ENCODE measurements at places on chromosomes 1 and 21.
A peak's percentile ranks its signal among the peaks of the same experiment; 100 is the strongest.

- DNase-seq: no peak
These were observed 213.6 kb downstream of the NFIA start for GRCh38 chr1:61295818-61296537.

- no peak for DNase-seq
These were observed 481.7 kb upstream of the RUNX1 start for GRCh38 chr21:35530766-35531165.

DNA sequence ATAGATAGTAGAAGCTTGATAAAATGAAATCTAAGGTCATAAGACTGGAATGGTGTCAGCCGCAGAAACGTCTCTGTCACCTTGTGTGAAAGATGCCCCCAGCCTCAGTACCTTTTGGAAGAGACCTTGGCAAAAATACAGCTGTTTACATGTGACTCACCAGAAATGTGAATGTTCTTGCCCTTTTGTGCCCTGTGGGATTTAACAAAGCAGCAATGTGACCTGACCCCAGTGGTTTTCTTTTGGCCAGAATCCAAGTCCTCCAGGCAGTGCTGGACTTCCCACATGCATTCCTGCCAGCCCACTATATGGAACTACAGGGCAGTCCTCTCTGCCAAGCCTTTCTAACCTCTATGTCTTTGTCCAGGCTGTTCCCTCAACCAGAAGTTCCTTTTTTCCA, 27.2 kb upstream of the LRRC8C start:
- DNase-seq: no peak

- DNase-seq: no peak
These were observed 2.5 kb upstream of the SAMD11 start for GRCh38 chr1:921011-921837.

- DNase-seq: no peak
These were observed 42.8 kb downstream of the SAMD13 start for GRCh38 chr1:84344286-84344685.

GRCh38 chr1:60998786-60999185, 83.6 kb upstream of the NFIA start:
- DNase-seq: no peak

- DNase-seq: no peak
These were observed 9.5 kb upstream of the PLEKHM2 start for GRCh38 chr1:15674386-15675159.

GRCh38 chr1:3539707-3540425, 71.4 kb downstream of the MEGF6 start:
- no peak for DNase-seq

DNA sequence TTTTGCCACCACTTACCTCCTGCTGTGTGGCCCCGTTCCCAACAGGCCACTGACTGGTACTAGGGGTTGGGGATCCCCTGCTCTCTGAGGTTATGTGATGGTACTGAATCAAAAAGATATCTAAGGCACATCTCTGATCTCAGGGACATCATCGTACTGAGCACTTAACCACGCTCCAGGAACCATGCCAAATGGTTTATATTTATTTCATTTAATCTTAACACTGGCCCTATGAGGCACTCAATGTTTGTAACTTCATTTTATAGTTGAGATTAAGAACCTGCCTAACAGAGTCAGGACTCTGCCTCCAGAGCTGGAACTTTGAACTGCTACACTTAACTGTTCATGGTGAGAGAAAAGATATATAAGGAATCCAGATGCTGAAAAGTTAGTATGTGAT, 98.0 kb upstream of the HP1BP3 start:
- no peak for DNase-seq

DNA sequence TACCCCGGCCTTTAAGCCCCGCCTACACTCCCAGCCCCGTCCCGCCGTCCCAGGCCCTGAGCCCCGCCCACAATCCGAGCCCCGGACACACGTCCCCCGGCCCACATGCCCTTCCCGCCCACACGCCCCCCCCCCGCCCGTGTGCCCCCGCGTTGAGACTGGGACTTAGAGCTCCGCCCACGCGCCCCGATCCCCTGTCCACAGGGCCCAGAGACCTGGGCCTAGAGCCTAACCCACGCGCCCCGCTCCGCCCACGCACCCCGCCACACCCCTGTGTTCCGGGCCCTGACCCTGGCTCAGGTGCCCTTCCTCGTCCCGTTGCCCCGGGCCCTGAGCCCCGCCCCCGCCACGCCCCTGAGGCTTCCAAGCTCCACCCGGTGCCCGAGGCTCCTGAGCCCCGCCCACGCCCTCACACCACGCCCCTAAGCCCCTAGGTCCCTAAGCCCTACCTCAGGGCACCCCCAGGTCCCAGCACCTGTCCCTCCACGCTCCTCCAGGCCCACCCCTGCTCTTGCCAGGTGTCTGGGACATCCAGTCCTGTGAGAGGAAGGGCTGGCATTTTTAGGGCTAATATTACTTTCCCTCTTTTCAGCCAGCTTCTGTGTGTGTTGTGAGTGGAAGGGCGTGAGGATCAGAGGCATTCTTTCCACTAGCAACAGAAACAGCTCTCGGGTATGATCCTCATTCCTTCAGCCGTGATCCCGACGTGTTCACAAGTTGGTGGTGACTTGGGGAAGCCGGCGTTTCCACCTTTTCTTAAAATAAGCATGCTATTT, 552 bp upstream of the GPR157 start:
- DNase-seq: no peak

- DNase-seq: no peak
These were observed 127.9 kb downstream of the ZNF326 start for GRCh38 chr1:90122654-90123340.

DNA sequence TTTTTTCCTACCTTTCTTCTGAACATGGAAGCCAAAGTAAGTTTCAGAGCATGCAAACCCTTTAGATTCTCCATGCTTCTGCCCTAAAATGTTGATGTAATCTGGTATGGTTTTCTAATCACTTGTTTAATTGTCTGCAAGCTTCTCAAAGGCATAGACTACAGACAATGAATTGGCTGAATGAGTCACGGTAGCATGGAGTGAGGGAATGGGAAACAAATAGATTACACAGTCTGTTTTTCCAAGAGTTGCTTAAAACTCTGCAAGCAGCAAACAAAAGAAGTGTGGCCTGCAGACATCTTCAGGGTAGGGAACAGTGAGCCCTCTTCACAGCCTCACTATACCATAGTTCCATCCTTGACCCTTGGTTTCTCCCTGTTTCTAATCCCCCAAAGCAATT, 326.0 kb downstream of the BARHL2 start:
- no peak for DNase-seq

- no peak for DNase-seq
These were observed 37.9 kb downstream of the PIK3R3 start for GRCh38 chr1:46094471-46095005.

GRCh38 chr1:47865881-47866535, 131.2 kb downstream of the TRABD2B start:
- no peak for DNase-seq

DNA sequence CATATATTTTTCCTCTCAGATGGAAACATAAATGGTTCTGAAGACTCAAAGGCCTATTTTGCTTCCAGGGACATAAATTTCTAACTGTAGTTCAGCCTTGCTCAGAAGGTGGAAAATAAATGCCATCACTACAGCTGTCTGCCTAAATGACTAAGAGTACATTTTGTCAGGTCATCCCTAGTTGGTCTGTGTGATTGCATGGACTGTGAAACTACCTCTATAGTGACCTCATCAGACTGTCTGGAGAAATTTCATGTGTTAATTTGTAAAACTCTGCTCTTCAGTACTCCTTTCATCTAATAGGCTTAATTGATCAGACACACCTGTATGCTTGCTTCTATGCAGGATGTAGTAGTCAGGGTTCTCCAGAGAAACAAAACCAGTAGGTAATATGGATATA, 886.9 kb downstream of the AMY1C start:
- DNase-seq: no peak

GRCh38 chr21:45234965-45235364, 52.7 kb downstream of the POFUT2 start:
- no peak for DNase-seq

- no peak for DNase-seq
These were observed 41.7 kb downstream of the DIP2A start for GRCh38 chr21:46500224-46500861.

GRCh38 chr21:39650801-39651200, 38.1 kb downstream of the B3GALT5 start:
- DNase-seq: no peak

- no peak for DNase-seq
These were observed 9.5 kb downstream of the FCER1A start for GRCh38 chr1:159311679-159312078.

- no peak for DNase-seq
These were observed 13.8 kb upstream of the KCNQ4 start for GRCh38 chr1:40769815-40770214.

GRCh38 chr21:25750085-25750484, 15.3 kb downstream of the GABPA start:
- no peak for DNase-seq

- DNase-seq: peak; percentile 55
These were observed 15.1 kb downstream of the KHDRBS1 start for GRCh38 chr1:32028746-32029145.

DNA sequence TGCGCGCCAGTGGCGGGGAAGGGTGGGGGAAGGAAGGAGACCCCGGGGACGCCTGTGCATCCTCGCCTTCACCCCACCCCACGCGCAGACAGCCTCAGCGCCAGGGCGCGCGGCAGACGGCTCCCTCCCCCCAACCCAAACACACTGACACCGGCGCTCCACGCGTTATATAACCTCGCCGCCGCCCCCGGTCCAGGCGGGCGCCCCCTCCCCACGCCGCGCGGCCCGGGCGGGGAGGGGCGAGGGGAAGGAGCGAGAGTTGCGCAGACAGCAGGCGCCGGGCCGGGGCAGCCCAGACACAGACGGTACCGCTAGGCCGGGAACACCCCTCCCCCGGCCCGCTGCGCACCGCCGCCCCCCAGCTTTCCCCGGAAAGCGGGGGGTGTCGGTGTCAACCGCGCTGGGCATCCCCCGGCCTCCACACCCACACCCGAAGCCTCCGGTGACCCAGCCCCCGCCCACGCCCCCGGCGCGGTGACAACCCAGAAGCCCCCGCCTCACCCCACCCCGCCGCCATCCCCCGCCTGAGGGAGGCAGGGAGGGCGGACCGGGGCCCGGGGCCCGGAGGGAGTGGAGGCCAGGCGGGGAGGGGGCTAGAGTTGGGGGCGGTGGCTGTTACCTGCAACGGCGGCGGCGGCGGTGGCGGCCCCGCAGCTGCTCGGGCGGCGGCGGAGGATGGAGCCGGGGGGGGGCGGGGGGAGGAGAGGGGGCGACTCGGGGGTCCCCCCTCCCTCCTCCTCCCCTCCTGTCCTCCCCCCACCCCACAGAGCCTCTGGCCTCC, 432 bp downstream of the AKT3 start:
- DNase-seq: no peak

DNA sequence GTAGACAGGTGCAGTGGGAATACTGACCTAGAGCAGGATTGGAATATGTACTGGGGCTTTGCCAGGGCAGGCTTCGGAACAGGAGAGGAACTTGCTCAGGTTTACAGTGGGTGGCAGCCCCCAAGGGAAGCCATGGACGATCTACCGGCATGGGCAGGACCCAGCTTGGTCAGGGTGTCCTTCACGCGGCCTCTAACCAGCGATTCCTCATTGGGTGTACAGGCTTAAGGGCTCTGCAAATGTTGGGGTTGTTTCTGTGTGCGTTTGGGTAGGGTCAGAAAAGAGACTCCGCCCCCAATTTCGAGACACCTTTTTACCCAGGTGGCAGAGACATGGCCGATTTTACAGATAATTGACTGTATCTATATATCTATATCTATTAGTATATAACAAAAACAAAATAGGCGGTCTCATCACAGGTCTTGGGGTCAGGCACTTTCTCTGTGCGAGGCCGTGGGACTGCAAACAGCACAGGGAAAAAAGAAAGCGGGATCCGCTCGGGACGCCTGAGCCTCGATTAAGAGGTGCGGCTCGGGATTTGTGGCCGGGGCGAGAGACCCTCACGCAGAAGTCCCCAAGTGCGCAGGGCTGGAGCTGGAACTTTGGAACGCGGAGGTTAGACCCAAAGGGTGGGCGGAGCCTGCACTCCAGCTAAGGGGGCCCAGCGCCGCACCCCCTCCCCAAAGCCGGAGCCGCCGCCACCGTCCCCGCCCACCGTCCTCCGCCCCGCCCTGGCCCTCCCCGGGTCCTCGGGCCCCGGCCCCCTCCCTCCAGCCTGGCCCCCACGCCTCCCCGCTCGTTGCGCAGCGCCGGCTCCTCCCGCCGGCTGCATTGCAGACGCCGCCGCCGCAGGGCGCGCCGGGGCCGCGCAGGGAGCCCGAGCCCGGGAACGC, 67.5 kb upstream of the VAMP3 start:
- DNase-seq: no peak

DNA sequence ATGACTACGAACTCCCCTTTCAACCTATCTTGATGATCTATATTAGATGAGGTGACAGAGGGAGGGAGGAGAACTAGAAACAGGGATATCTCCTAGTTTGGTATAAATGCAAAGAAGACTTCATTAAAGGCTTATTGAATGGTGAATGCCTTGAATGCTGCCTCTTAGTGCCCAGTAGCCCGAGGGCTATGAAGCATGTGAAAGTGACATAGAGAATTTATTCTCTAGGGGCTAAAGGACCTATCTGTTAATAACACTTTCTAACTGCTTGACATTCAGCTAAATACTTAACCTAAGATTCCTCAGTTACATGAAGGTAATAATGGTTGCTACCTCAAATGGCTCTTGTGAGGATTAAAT, 764.1 kb downstream of the LTN1 start:
- DNase-seq: no peak

GRCh38 chr1:210237981-210238380, 5.4 kb downstream of the SERTAD4 start:
- DNase-seq: no peak

DNA sequence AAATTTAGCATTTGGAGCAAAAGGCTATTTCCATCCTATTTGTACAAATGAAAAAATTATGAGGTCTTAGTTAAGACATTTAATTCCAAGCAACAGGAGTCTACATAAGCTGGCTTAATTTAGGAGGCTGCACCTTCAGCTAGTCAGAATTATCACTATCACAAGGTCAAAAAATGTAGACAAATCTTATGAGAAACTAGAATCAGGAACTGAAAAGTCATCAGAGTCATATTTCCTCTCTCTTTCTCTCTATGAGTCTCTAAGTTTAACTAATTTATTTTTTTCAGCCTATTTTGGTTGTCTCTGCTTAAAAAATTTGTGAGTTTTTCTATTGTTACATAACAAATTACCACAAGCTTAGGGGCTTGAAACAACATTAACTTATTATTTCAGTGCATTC, 807.1 kb upstream of the PRMT6 start:
- no peak for DNase-seq

- DNase-seq: no peak
These were observed 142.6 kb downstream of the AJAP1 start for GRCh38 chr1:4797016-4797410.

- DNase-seq: no peak
These were observed 775 bp downstream of the TMEM125 start for GRCh38 chr1:43270421-43271095.

Measured in NCI-H1436 treated with DMSO at 0.1 percent for 48 hours (cell line).